ENCODE measurements at places on chromosomes 16 and 17.

DNA sequence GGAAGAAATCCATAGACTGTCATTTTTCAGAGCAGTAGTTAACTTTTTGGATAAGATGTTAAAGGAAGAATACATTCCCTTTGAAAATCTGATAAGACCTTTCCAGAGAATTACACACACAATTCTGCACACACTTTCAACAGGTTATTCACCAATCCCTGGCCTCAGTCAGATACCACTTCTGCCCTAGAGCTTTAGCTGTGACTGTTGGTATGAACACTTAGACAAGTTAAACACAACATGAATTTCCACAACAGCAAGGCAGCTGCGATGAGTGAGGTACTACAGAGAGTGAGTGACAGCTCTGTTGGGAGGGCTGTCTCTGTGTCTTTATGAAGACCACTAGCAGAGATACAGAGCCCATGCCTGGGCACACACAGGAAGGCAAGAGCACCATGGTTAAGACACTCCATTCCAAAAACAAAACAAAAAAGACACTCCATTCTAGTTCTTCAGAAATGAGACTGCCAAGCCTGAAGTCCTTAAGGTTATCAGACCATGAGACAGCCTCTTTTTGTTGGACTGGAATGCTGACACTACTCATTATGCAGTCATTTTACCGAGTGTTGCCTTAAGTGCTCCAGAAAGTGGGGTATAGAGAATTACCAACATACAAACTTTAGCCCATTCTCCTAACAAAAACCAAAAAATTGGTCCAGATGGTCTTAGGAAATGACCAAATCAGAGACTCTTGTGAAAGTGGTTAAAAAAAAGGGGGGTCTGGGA lies 42.4 kb downstream of the TOM1L2 start:
- DNase-seq = peak; percentile 17

GRCh38 chr16:74999609-75000480 lies 1.0 kb downstream of the ZNRF1 start:
- peak; percentile 81 for DNase-seq

DNA sequence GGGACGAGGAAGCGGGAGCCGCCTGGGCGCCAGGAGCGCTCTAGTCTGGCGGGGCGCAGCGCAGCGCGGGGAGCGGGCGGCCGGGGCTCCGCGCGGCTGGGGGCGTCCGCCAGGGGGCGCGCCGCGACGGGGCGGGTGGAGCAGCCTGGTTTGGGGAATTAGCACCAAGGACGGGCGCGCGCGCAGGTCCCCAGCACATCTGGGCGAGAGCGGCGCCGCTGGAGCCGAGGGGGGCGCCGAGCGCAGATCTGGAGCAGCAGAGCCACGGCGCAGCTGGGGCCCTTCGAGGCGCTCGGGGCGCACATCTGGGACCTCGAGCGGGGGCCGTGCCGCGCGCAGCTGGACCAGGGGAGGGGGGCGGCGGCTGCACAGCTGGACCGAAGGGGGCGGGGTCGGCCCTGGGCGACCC lies at the start of gene NXPH3:
Gene NXPH3 (plus strand): TSS at position 193 of the 409 bp plus-strand sequence. CDS start 349 bp downstream, outside the sequence.
- DNase-seq = no peak

- no peak for DNase-seq
Measured at GRCh38 chr17:35129973-35130351, 8.5 kb downstream of the FNDC8 start.

DNA sequence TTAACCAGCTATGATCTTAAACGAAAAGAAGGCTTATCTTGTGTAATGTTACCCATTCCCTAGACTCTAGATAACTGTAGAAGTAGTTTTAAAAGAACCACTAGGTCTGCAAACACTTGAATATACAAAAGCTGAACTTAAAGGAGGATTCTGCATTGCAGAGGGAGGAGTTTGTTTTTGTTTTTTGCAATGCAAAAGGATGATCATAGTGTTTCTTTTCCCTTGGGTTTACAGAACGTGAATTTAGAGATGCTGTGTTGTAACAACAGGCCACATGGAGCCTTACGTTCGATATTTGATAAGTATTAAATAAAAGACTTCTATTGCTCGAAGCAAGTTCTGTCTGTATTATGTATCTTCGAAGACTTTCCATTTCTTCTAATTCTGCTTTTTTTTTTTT lies 77.6 kb downstream of the CHD9 start:
- DNase-seq = no peak

DNA sequence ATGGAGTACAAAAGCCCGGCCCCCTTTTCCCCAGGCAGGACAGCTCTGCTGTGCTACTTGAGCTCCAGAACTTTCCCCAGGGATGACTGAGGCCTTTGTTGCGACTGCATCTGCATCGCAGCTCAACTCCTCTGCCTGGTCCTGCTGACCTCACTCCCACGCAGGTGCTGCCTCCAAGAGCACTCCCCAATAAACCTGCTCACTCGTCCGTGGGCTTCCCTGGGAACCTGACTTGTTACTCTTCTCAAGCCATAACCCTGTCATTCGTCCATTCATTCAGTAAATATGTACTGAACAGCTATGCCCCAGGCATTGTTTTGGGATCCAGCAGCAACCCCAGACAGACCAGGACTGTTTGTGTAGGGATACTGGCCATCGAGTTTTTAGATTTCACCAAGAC lies 11.6 kb upstream of the RMI2 start:
- no peak for DNase-seq

- DNase-seq = no peak
Measured at GRCh38 chr17:4449736-4450135, 16.0 kb downstream of the SPNS3 start.

- DNase-seq = no peak
Measured at GRCh38 chr17:79691931-79692330, 38.8 kb upstream of the ENPP7 start.

DNA sequence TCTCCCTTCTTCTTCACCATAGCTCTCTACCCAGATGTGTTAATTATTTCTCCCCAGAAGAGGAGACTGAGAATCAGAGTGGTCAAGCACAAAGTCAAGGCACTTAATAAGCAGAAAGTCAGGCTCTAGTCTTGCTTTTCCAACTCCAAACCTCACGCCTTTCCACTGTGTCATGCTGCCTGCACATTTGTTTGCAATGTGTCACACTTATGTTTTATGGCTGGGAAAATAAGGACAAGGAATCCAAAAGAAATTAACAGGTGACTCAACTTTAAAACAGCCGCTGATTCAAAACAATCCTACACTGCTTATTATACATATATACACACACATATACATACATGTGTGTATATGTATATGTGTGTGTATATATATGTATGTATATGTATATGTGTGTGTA lies 255.7 kb upstream of the DYNLRB2 start:
- DNase-seq = no peak

GRCh38 chr17:20225162-20226115 lies 216.3 kb downstream of the SPECC1 start:
- no peak for DNase-seq

GRCh38 chr17:8150194-8151119 lies 1.7 kb downstream of the PER1 start:
- no peak for DNase-seq

DNA sequence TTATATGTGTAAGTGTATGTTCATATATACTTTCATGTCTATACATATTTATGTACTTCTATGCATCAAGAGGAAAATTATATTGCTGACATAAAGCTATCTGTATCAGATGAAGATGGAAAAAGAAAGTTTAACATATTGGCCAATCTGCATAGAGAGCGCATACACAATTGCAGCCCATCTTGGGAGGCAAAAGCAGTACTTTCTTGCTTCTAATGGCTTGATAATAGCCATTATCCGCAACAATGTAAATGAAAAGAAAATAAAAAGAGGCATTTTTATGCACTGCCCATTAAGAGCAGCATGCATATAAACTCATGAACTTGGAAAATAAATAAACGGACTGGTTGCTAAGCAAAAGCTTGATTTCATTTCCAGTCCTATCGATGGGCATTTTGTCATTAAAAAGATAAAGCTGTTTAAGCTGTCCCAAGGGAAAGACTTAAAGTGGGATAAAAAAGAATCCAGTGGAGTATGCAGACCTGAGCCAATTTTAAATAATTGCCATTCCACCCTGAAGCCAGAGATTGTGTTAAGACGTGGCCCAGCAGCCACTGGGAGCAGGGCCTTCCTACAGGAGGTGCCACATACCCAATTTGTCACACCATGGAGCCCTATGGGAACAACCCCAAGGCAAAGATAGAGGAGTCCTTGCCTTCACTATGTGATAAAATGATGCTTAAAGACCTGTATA lies 183.6 kb upstream of the CDH11 start:
- no peak for DNase-seq

DNA sequence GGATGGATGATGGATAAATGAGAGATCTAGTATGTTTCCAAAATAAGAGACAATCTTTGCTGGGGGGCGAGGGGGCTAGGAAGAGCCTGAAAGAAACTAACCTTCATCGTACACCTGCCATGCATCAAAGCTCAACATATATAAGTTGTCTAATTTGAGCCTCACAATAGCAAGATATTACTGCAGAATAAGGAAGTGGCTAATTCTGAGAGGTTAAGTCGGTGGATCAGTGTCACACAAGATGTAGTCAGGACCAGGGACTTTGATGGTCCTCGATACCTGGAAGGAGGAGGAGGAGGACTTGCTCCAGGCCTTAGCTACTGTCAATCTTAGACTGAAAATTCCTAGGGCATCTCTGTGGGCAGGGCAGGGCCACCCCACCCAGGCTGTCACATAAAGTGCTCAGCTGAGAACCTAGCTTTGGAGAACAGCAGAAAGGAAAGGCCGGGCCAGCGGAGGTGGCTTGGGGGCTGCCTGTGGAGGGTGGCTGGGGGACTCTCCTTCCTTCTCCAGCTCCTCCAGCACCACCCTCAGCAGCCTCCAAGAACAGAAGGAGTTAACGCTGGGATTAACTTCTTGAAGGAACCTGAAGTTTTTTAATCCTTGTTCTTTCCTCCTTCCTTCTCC lies 460 bp upstream of the SLC13A2 start:
- no peak for DNase-seq

DNA sequence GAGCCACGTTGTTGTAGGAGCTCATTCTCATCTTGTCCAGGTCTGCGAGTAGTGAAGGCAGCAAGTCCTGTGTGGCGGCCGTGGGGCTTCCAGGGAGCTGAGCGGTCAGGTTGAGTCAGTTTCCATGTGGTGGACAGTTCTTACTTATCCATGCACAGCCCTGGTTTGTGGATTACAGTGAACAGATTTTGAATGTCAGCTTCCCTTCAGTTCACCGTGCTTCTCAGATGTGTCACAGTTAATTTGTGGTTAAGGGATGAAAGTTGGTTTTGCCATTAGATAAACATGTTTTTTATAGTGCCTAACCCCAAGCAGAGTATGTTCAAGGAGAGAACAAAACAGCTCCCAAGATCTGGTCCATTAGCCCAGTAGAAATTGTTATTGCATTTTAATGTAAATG lies 103.1 kb downstream of the RPTOR start:
- no peak for DNase-seq

DNA sequence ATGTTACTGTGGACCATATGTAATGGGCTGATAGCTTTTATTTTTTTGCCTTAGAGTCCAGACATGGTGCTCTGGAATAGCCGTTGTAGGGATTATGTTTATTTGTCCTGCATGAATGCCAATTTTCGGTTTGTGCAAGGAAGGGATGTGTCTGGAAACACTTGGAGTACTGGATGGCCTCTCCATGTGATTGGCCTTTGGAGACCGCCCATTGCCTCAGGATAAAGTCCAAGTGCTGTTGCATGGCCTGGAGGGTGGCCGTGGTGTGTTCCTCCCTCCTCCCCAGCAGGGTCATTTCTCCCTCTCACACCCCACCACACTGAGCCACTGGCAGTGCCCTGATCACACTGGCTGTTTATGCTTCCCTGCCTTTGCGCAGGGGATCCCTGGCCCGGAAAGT lies 93.9 kb downstream of the MSI2 start:
- DNase-seq = no peak

DNA sequence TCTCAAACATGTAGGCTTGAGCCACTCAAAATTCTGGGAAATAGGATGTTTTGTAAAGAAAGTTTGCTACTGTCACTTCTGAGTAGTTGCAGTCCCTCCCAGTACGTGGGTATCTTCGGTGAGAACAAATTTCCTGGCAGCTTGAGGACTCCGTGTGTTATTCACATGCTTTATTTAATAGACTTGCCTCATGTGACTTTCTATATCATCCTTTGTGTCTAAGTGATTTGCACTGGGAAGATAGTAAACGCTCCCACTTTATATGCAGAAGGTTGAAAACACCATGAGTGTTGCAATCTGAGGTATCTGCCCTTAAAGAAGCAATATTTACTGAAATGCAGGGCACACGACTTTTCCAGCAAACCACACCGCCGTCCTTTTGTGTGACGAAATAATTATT lies 643.7 kb downstream of the MAF start:
- no peak for DNase-seq

- DNase-seq = no peak
Measured at GRCh38 chr17:75975757-75976174, 3.2 kb downstream of the ACOX1 start.

GRCh38 chr16:5510819-5511370 lies 413.3 kb upstream of the EEF2KMT start:
- DNase-seq = no peak

DNA sequence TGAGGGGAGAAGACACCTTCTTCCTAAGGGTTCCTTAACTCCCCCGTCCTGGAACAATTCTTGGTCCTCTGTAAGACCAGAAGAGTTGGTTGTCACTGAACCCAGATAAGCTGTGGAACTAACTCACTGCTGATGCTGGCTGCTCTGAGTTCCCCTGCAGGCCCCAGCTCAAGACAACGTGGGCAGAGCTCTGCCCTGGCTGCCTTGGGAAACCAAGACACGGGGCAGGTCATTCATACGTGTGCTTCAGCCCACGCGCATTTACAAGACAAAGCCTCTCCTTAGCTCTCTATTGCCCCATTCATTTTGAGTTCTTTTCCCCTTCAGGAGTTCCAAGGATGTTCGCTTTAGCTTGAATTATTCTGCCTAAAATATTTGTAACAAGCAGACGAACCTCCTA lies 3.4 kb upstream of the NAT9 start:
- DNase-seq = no peak

DNA sequence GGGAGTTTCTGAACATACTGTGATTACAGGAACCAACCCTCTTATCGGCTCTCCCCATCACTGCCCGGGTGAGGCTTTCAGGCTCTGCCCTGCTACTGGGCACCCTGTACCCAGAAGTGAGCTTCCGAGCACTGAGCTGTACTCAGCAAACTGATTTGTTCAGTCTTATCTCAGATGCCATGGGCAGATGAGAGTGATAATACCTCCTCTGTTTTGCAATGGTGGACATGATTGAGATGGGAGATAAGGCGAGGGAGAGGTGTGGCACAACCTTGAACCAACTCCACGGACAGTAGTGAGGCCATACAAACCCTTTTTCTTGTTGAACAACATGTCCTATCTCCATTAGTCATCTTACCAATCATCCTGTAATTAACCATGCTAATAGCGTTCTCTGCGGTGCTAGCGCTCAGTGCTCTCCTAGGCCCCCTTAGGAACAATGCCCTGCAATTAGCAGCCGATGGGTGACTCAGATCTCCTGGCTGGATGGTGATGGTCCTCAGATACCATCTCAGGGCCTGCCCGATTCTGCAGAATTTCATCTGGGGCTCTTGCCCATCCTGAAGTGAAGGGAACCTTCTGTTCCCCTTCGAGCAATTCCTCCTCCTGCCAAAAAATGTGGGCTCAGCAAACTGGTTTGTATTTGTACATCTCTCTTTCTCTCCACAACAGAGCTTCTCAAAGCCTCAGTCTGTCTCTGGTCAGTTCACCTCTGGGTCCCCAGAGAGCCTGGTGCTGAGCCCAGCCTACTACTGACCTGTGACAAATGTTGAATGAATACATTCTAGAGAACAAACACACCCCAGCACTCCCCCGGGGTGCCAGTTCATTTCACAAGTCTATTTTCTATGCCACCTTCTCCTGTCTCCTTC lies 139.3 kb upstream of the IRX3 start:
- no peak for DNase-seq

GRCh38 chr17:73028299-73028755 lies 64.2 kb downstream of the SLC39A11 start:
- DNase-seq = no peak

- peak; percentile 56 for DNase-seq
Measured at GRCh38 chr17:50683434-50684287, 24.1 kb downstream of the ANKRD40 start.

Measured in RWPE2 (cell line).